ENCODE measurements at places on chromosomes 12 and 14.

GRCh38 chr12:112446008-112446725 lies 27.4 kb downstream of the PTPN11 start:
- no peak for DNase-seq

GRCh38 chr14:21308132-21308478 lies 28.2 kb downstream of the RPGRIP1 start:
- DNase-seq: no peak

GRCh38 chr12:6542209-6543009 lies 8.1 kb downstream of the GAPDH start:
- DNase-seq: no peak

GRCh38 chr12:125025606-125026235 lies 32.3 kb downstream of the BRI3BP start:
- no peak for DNase-seq

DNA sequence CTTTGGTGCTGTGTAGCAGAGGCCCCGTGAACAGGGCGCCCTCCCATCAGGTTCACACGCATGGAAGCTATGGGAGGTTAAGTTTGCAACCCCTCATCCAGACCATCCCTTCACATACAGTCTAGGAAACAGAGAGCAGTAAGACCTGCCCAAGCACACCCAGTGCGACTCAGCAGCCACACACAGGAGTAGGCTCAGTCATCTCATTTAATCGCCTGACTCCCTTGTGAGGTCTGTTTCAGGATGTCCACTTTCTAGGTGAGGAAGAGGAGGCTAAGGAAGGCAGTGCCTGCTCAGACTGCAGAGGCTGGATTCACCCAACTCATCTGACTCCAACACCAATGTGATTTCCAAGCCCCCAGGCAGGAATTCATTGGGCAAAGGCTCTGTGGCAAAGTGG lies 11.9 kb downstream of the BDKRB1 start:
- no peak for DNase-seq

DNA sequence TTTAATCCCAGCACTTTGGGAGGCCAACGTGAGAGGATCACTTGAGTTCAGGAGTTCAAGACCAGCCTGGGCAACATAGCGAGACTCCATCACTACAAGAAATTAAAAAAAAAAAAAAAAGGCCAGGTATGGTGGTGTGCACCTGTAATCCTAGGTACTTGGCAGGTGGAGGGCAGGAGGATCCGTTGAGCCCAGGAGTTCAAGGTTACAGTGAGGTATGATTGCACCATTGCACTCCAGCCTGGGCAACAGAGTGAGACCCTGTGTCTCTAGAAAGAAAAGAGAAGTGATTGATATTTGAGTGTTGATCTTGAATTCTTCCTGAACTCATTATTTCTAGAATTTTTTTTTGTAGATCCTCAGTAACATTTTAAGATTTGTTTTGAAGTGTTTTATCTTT lies 59.4 kb downstream of the ADIPOR2 start:
- DNase-seq: no peak

GRCh38 chr12:47651368-47652254 lies 54.2 kb downstream of the RPAP3 start:
- peak; percentile 16 for DNase-seq

DNA sequence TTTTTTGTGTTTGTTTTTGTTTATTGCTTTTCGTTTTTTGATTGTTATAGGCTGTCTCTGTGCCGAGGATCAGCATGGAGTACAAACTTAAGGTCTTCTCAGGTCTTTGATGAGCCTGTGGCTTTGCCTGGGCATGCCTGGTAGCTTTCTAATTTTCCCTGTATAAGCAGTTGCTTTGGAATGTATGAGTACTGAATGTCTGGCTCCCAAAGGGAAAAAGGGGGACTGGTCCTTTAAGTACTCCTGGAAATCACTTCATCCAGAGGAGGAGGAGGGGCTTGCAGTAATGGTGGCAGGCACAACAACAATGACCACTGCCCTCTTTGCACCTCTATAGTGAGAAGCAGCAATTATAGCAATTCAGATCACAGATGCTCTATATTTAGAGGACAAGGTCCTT lies 67.6 kb upstream of the TTC7B start:
- no peak for DNase-seq

- DNase-seq: no peak
Measured at GRCh38 chr12:132926415-132926833, 29.7 kb downstream of the ZNF605 start.

DNA sequence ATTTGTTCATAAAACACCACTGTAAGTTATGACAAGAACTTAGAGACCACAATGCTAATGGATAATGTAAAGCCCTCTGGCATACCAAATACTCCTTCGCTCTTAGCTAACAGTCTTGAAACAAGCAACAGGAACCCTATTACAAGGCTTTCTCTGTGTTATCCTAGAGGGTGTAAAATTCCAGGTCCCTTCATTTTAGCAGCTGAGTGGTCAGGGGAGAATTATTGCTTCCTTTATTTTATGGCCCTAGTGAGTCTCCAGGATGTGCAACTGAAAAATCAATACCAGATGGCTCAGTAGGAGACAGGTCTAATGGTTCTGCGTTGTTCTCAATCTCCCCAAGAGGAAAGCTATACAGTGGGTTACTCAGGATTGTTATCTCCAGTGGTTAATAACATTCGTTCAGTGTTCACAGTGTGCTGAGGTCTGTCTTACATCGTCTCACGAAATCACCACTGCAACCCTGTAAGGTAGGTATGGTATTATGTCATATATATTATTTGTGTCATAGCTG lies 172.7 kb upstream of the CNOT2 start:
- DNase-seq: no peak

GRCh38 chr12:31970199-31970598 lies 11.0 kb downstream of the RESF1 start:
- DNase-seq: no peak

GRCh38 chr12:47214771-47215170 lies 135.0 kb upstream of the AMIGO2 start:
- DNase-seq: no peak

- no peak for DNase-seq
Measured at GRCh38 chr12:118424884-118425283, 48.5 kb downstream of the SUDS3 start.

GRCh38 chr14:56452940-56453339 lies 126.7 kb upstream of the TMEM260 start:
- no peak for DNase-seq

GRCh38 chr14:41663473-41663850 lies 56.8 kb downstream of the LRFN5 start:
- DNase-seq: no peak

DNA sequence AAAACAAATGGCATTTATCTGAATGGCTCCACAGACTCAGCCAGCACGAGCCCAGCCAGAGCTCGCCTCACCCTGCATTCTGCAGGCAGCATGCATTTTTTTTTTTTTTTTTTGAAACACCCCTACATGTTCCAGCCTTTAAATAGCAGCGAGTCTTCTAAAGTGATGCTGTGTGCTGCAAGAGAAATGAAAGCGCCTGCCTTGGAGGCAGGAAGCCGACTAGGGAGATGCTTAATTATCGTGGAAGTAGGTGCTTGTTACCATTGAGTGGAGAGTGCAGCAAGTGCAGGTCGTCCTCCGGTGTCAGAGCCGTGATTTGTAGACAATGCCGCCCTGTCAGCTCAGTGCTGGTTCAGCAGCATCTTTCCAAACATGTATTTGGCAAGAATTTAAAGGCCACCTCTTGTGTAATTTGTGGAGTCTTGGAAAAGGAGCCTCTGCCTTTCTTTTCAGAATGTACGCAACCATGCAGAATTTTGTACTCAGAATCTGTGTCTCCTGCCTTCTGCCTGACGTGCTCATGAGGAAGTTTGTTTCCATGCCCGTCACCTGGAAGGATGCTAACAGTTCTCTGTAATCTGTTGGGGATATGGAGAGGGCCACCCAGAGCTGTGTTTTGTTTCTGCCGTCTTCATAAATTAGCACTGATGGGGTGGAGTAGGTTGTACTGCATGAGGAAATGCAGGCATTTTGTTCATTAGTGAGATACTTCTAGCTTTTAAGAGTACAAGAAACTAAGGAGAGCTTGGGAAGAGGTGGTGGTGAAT lies 345.9 kb upstream of the RGS6 start:
- DNase-seq: no peak

GRCh38 chr14:55734731-55735130 lies 154.7 kb downstream of the KTN1 start:
- DNase-seq: no peak

DNA sequence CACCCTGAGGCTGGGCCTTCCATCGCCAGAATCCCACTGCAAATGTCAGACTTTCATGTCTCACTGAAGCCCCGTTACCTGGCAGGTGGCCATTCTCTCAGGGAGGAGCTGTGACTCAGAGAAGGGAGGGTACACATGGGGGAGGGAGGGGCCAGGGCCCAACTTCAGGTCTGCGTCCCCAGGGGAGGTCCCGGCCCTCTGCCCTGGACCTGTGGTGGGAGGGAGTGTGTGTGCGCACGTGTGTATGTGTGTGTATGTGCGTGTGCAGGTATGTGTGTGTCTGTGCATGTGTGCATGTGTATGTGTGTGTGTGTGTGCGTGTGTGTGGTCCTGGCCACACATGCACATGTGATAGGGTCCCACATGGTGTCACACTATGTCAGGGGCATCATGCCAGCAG lies 50.9 kb downstream of the MVK start:
- DNase-seq: no peak

DNA sequence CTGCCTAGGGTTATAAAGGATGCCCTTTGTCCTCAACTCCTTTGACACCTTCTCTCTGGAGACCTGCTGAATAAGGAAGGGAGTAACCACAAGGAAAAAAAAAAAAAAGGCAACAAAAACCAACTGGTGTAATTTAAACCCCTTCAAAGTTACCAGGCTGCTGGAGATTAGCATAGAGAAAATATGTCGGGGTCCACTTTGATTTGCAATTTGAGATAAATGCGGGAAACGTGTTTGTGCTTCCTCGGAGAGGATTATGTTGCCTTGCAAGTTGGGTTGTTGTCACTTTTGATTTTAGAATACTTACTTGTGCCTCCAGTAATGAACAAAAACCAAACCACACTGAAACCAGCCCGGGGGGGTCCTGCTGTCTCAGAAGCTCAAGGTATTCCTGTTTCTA lies 200.2 kb upstream of the MYL2 start:
- no peak for DNase-seq

- no peak for DNase-seq
Measured at GRCh38 chr14:71247106-71247505, 339.8 kb downstream of the PCNX1 start.

DNA sequence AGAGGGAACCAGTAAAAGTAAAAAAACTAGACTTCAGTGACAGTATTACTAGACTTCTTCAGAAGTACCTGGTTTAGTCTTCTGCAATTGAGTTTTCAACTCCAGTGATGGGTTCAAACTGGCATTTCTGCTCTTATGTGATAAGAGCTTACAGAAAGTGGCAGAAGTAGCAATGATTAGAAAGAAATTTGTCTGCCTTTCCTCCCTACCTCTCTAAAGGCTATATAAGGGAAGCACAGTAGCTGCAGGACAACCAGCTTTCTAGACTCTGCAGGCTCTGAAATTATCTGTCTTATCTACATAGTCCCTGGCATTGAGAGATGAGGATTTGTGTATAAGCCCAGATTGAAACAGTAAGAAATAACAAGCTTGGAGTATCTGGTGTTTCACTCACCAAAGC lies 107.5 kb downstream of the DAAM1 start:
- no peak for DNase-seq

DNA sequence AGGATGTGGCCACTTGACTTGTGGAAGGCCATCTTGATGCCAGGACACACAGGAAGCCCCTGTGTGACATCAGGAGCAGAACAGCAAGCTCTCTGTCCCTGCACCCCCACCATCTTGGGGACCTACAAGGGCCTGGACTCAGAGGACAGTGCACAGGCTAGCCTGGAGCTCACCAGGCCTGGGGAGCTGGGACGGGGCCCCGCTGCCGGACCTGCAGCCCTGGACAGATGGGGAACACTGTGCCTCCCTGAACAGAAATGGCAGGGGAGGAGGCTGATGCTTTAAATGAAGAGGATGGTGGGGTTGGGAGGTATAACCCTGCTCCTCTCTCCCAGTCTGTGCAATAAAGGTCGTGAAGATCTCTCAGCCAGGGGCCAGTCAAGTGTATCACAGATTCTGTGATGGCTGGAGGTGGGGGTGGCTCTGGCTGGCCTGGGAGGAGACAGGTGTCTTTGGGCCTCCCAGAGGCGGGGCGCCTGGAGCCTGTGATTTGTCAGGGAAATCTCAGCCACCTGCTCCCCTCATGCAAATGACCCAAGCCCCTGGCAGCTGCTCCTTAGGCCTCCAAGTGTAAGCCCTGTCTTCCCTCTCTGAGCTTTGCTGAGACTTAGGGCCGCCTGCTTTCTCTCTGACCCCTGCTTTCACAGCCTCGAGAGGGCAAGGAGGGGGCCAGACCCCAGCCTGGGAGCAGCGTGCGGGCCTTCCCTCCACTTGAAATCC lies 1.1 kb upstream of the GNB3 start:
- DNase-seq: no peak

All from CD8-positive, alpha-beta memory T cell (primary cell).